ENCODE measurements at places on chromosomes 1 and 21. TPM values are rescaled to one million over a fixed set of nuclear protein-coding genes. Genes with fewer than 3 reads are reported as not detected.

UBL4B gene
- not detected for polyA plus RNA-seq

DNA sequence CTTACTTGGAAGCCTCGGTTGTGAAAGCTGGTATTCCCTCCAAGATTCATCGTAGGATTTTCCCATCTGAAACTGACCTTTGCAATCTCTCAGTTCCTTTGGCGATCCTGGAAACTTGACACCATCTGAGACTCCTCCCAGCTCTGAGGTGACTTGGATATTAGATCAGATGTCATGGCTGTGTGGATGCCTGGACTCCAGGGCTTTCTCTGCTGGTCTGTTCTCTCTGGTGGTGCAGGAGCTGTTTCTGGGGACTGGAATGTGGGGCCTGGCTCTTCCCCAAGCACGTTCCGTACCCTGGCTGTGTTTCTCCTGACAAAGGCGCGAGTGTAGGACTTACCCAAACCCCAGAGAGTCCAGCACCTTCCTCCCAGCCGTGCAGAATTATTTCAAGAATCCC lies 252.2 kb downstream of the RPS6KC1 start:
- no peak for DNase-seq

DNA sequence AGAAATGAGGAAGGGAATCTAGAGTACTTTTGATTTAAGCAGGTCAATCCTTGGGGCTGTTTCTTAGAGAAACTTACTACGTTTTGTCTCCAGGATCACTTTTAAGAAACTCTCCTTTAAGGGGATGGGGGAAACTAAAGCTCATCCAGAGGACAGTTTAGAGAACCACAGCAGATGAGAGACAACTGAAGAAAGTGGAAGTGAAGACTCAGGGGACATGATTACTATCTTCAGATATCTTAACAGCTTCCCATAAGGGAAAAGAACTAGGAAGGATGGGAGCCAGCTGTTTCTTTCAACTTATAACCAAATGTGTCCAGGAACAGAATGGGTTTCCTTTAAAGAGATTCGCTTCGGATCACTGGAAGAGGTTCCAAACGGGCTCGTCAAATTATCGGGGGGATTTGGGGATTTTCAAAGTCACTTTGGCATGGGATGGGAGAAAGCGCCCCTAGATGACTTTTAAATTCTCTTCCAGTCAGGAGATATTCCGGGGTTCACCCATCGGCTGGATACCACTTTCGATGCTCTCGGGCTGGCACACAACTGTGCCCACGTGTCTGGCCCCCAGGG lies 1.2 kb downstream of the SCMH1 start:
- DNase-seq: peak; percentile 36

PTGFR gene
- polyA plus RNA-seq: 0.08 TPM

GRCh38 chr1:94416901-94417727 lies 1.1 kb upstream of the ABCD3 start:
- peak; percentile 56 for DNase-seq

HSPB7 gene
- 3.0 TPM for polyA plus RNA-seq

GRCh38 chr1:143652744-143653428 lies 318.9 kb downstream of the FAM72C start:
- no peak for DNase-seq

PTPRU gene
- polyA plus RNA-seq: 15.7 TPM

GRCh38 chr1:8661185-8662110 lies 156.0 kb downstream of the RERE start:
- no peak for DNase-seq

GRCh38 chr1:3491291-3492246 lies 37.1 kb downstream of the ARHGEF16 start:
- DNase-seq: peak; percentile 42

LYPD8 gene
- polyA plus RNA-seq: not detected

PTPRC gene
- polyA plus RNA-seq: 4.8 TPM

ERRFI1 gene
- 18.1 TPM for polyA plus RNA-seq

ARHGAP30 gene
- 2.8 TPM for polyA plus RNA-seq

DNA sequence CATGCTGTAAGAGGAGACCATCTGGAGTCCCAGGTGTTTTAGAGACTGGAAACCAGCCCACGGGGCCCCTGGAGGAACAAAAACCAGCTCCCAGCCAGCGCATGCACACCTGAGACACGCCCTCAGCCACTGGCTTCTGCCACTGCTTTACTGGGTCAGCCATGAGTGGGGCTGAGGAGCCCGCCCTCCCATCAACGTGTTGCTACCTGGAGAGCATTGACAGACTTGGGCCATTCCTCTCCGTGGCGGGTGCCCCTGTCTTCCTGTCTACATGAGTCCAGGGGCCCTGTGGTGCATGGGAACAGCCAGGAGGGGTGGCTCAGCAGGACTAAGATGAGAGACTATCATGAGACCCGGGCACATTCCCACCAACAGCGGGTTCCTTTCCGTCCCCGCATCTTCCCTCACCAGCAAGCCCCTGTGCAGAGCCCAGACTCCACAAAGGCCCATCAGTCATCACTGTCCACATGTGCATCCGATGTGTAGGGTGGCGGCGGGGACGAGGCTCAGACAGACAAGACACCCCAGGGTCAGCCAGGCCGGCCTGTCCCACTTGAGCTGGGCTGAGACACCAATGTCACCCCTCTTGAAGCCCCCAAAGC lies 45.4 kb upstream of the POFUT2 start:
- no peak for DNase-seq

GRCh38 chr1:19809044-19809750 lies 5.9 kb downstream of the RNF186 start:
- DNase-seq: no peak

PRMT2 gene
- polyA plus RNA-seq: 138 TPM

Measured in renal pelvis (tissue), 12 donors.